CD8-positive, alpha-beta memory T cell (primary cell): ENCODE measurements at places on chromosomes 7 and 10. TPM values are rescaled to one million over a fixed set of nuclear protein-coding genes. Genes with fewer than 3 reads are reported as not detected.
A peak's percentile ranks its signal among the peaks of the same experiment; 100 is the strongest.

DNA sequence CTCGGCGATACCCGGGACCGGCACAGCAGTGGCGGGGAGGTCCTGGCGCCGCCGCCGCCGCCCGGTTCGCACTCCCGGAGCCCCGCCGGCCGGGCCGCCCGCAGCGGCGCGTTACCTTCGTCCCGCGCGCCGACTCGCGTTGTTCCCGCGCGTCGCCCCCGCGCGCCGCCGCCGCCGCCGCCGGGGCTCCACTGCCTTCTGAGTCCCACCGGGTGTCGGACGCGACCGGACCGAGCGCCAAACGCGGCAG, at the start of gene EZH2:
Gene EZH2 (minus strand): TSS at position 243 of the 250 bp plus-strand sequence. CDS start 36,993 bp downstream, outside the sequence.
- H3K27me3 ChIP-seq, result no peaks in the 10 kb centered on the region
- DNase-seq, result no peak
- H3K4me3 ChIP-seq, result peak within 1 kb of the TSS; percentile 63
- no peaks in the 10 kb centered on the region for H3K36me3 ChIP-seq
- peak within 1 kb of the TSS; percentile 81 for H3K27ac ChIP-seq

The BMS1 gene
- total RNA-seq, result 40.4 TPM

The CAMK2B gene
- total RNA-seq, result 0.42 TPM

- H3K36me3 ChIP-seq, result no peaks in the 10 kb centered on the region
- H3K27me3 ChIP-seq, result no peaks in the 10 kb centered on the region
These were observed 138.1 kb upstream of the ZNF92 start for GRCh38 chr7:65235586-65235985.

GRCh38 chr7:34734771-34735170, 76.8 kb downstream of the NPSR1 start:
- no peaks in the 10 kb centered on the region for H3K36me3 ChIP-seq
- H3K4me3 ChIP-seq, result no peak overlapping the region
- no peaks in the 10 kb centered on the region for H3K4me1 ChIP-seq
- no peak for DNase-seq

The MDFIC gene
- total RNA-seq, result 135 TPM

GRCh38 chr7:50543776-50544442, 21.3 kb downstream of the DDC start:
- DNase-seq, result no peak
- no peaks in the 10 kb centered on the region for H3K27me3 ChIP-seq
- H3K4me3 ChIP-seq, result no peak overlapping the region
- no peaks in the 10 kb centered on the region for H3K4me1 ChIP-seq
- no peak overlapping the region for H3K27ac ChIP-seq

The SSMEM1 gene
- not detected for total RNA-seq

The BAIAP2L1 gene
- 1.3 TPM for total RNA-seq

GRCh38 chr7:130649004-130649790, 19.4 kb downstream of the COPG2 start:
- no peaks in the 10 kb centered on the region for H3K27me3 ChIP-seq
- H3K36me3 ChIP-seq, result peaks cover 5% of the 10 kb centered on the region
- DNase-seq, result no peak
- H3K4me1 ChIP-seq, result no peaks in the 10 kb centered on the region
- H3K4me3 ChIP-seq, result no peak overlapping the region

- H3K27ac ChIP-seq, result no peak overlapping the region
- DNase-seq, result no peak
- H3K4me3 ChIP-seq, result no peak overlapping the region
- H3K27me3 ChIP-seq, result no peaks in the 10 kb centered on the region
These were observed 140.2 kb upstream of the PRPS1L1 start for GRCh38 chr7:18167815-18168214.

The H2BK1 gene
- total RNA-seq, result 0.57 TPM

GRCh38 chr7:44067064-44067951, 1.9 kb upstream of the PGAM2 start:
- no peak overlapping the region for H3K27ac ChIP-seq
- H3K27me3 ChIP-seq, result no peaks in the 10 kb centered on the region
- H3K36me3 ChIP-seq, result no peaks in the 10 kb centered on the region
- no peak for DNase-seq
- H3K4me3 ChIP-seq, result no peak overlapping the region
- H3K4me1 ChIP-seq, result peaks cover 16% of the 10 kb centered on the region

The CALY gene
- total RNA-seq, result 1.3 TPM
